ENCODE measurements at places on chromosomes 4 and X.

DNA sequence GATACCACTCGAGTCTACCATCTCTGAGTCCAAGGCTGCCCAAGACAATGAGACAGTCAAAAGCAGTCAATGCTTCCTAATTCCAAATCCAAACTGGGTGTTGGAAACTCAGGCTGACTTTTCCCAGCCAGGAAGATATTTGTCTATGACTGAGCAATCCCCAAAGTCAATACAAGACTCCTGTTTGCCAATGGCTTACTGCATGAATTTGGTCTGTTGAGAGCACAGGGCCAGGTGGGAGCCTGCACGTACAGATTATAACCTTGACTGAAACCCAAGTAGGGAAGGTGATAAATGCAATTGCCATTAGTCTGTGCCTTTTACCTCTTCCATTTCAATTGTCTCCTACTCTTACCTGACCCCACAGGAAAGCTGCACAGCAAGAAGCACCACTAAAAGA is 72.6 kb upstream of the PPARGC1A start:
- DNase-seq = peak; percentile 74

DNA sequence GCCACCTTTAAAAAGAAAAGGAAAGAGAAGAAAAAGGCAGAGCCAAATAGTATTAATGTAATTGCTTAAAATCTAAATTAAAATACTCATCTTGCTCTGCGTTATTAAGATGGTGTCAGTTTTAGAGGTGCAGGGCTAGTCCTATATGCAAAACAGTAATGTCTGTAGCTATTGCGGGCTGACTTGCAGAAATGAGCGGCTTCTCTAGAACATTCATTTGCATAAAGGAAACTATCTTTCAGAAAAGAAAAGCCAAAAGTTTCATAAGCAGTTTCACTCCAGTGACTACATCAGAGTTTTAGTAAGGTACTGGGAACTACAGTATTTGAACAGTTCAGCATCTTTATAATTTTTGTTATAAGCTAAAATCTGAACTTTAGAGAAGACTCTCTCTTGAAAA is 6.0 kb downstream of the SMAD1 start:
- DNase-seq = no peak

- DNase-seq = no peak
Measured at GRCh38 chr4:183355405-183355804, 33.2 kb upstream of the CLDN24 start.

- DNase-seq = no peak
Measured at GRCh38 chr4:168868044-168868781, 141.8 kb downstream of the CBR4 start.

- no peak for DNase-seq
Measured at GRCh38 chr4:89101256-89102161, 9.8 kb upstream of the TIGD2 start.

- no peak for DNase-seq
Measured at GRCh38 chrX:74187211-74187610, 116.8 kb upstream of the ZCCHC13 start.

DNA sequence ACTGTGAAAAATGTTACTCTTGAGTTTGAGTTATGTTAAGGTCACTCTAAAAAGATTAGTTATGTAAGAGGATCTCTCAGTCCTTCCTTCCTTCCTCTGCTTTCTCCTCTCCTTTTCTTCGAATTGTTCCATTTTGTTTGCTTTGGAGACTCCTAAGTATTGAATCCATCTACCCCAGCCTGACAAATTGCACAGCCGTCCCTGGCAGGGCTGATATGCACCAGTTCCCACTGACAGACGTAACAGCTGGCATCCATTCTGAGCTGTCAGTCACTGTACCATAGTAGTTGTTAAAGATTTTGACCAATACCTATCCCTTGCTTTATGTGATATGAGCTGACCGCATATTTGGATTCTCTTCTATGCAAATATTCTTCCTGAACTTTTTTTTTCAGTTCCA is 210.7 kb upstream of the IGFBP7 start:
- DNase-seq = no peak
